Glutamatergic neuron (in vitro differentiated cells): ENCODE measurements at places on chromosomes 6 and 20.

GRCh38 chr6:130167655-130168054 is 55.1 kb downstream of the SAMD3 start:
- H3K27me3 ChIP-seq = peaks cover 1% of the 10 kb centered on the region
- H3K27ac ChIP-seq = no peak overlapping the region
- H3K4me1 ChIP-seq = no peaks in the 10 kb centered on the region
- no peak overlapping the region for H3K4me3 ChIP-seq

DNA sequence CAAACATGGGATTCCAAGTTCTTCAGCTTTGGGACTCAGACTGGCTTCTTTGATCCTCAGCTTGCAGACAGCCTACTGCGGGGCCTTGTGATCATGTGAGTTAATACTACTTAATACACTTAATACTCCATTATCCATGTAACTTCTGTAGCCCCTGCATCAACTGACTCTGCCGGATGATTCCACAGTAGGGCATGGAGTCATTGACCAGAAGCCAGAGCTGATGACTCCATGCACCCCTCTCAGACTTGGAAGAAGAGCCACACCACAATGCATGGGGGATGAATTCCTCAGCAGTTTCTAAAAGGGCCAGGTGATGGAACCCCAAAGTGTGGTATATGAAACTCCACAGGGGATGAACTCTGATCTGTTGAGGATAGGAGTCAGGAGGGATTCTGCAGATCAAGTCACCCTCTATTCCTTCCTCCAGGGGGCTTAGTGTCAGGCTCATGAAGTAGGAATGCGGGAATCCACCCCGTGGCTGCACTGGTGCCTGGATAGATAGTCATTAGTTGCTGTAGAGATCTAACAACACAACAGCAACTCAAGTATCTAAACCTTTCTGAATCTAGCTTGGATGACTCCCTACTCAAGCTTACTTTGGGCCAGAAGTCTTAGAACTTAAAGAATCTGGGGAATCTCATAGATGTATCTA is 70.2 kb downstream of the GPR6 start:
- H3K4me1 ChIP-seq = no peaks in the 10 kb centered on the region
- peaks cover 3% of the 10 kb centered on the region for H3K27me3 ChIP-seq
- H3K27ac ChIP-seq = no peak overlapping the region
- H3K4me3 ChIP-seq = no peak overlapping the region
- no peaks in the 10 kb centered on the region for H3K36me3 ChIP-seq

GRCh38 chr20:32539817-32540675 is 45.1 kb downstream of the NOL4L start:
- peaks cover 5% of the 10 kb centered on the region for H3K36me3 ChIP-seq
- peak overlapping the region; percentile 88 for H3K27ac ChIP-seq
- DNase-seq = peak; percentile 22
- H3K4me3 ChIP-seq = peak overlapping the region; percentile 2
- H3K4me1 ChIP-seq = peaks cover 49% of the 10 kb centered on the region
- peaks cover 35% of the 10 kb centered on the region for H3K27me3 ChIP-seq

- H3K4me3 ChIP-seq = no peak overlapping the region
- no peak for DNase-seq
- no peaks in the 10 kb centered on the region for H3K4me1 ChIP-seq
- peaks cover 33% of the 10 kb centered on the region for H3K36me3 ChIP-seq
- H3K27ac ChIP-seq = no peak overlapping the region
- peaks cover 4% of the 10 kb centered on the region for H3K27me3 ChIP-seq
Observed at GRCh38 chr6:125112934-125113333, 40.6 kb upstream of the TPD52L1 start.

DNA sequence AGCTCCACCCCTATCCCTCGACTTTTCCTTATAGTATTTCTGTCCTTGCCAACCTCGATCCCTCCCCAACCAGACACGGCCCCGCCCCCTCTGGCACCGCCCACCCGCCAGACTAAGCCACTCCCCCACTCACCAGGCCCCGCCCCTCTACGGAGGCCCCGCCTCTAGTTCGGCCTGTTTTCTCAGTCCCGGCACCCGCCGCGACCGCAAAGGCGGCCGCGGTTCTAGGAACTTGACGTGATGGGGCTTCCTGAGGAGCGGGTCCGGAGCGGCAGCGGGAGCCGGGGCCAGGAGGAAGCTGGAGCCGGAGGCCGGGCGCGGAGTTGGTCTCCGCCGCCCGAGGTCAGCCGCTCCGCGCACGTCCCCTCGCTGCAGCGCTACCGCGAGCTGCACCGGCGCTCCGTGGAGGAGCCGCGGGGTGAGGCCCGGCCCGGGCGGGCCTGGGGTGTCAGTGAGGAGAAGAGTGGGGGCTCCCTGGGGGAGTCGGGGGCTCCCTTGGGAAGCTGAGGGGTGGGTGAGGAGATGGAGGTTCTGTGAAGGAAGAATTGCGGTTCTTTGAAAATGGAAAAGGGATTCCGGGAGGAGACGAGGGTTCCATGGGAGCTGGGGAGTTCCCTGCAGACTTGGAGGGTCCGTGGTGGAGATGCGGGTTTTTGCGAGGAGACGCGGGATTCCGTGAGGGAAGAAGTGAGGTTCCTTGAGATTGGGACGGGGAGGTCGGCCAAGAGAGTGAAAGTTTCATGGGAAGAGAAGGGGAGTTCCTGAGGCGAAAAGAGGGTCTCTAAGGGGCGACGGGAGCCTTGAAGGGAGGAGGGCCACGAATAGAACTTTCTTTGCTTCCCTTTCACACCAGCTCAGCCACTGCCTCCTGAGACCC is at the start of gene ACSS2:
TSS of gene ACSS2 (plus strand) at position 207 of the 877 bp plus-strand sequence. CDS start at position 241, 34 bp downstream.
- no peaks in the 10 kb centered on the region for H3K36me3 ChIP-seq
- peak within 1 kb of the TSS; percentile 71 for H3K27ac ChIP-seq

DNA sequence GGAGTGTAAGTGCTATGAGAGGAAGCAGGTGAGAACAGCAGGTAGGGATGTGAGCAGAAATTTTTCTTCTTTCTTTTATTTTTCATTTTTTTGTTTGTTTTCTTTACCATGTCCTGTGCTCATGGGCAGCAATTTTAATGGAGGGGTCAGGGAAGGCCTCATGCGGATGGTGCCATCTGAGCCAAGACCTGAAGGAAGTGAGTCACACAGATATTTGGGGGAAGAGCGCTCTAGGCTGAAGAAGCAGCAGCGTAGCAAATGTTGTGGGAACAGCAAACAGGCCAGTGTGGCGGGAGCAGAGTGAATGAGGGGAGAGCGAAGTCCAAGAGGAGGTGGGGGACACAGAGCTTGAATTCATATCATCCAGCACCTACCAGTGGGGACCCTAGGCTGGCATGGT is 12.7 kb downstream of the SPDEF start:
- peaks cover 19% of the 10 kb centered on the region for H3K4me1 ChIP-seq
- no peak overlapping the region for H3K4me3 ChIP-seq
- H3K27me3 ChIP-seq = peaks cover 10% of the 10 kb centered on the region
- no peak overlapping the region for H3K27ac ChIP-seq
- DNase-seq = no peak
- no peaks in the 10 kb centered on the region for H3K36me3 ChIP-seq

- no peak for DNase-seq
- H3K4me1 ChIP-seq = peaks cover 3% of the 10 kb centered on the region
- no peak overlapping the region for H3K4me3 ChIP-seq
Observed at GRCh38 chr6:70518723-70519122, 48.0 kb upstream of the SDHAF4 start.

DNA sequence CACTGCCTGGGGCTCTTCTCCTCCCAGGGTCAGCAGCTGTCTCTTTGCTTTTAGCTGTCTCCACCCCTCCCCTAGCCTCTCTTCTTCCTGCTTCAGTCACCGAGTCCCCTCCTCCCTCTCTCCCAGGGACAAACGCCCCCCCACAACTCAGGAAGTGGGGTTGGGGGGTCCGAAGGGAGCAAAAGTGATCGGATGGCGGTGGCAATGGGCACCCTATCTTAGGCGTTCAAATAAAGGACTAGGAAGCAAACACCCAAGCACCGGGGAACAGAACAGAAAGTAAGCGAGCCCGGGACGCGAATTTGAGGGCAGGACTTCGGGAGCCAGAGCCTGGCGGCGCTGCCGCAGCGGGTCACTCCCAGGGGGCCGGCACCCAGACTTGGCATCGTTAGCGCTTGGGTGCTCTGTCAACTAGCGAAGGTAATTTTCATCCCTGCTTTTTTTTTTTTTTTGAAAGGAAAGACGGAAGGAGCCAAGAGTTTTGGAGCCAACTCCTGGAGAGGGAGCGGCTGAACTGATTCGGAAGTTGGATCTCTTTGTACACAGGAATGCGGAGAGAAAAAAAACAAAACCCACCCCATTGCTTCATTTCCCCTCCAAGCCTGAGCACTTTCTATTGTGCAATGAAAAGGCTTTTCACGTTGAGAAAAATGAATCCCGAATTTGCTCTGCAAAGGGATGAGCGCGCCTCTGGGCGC is 815 bp upstream of the ITPR3 start:
- no peaks in the 10 kb centered on the region for H3K36me3 ChIP-seq
- DNase-seq = no peak
- no peak overlapping the region for H3K27ac ChIP-seq
- H3K4me3 ChIP-seq = peak overlapping the region; percentile 80

DNA sequence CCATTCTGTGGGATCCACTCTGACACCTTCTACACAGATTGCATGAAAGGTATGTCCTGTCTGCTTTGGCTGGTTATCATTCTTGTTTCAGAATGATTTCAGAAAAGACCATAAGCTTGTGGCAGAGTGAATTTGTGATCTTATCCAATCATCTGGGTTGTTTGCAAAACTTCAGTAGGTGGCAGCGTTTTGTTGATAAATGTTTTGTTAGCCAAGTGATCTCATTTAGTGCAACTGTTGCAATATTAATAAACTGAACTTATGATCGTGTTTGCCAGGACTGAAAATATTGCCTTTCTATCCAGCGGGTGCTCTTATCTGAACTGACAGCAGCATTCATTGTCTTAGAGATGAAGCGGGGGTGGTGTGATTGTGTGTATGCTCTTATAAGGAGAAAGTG is 613.2 kb upstream of the NOX3 start:
- peaks cover 4% of the 10 kb centered on the region for H3K4me1 ChIP-seq
- no peak overlapping the region for H3K4me3 ChIP-seq
- H3K36me3 ChIP-seq = no peaks in the 10 kb centered on the region
- H3K27ac ChIP-seq = no peak overlapping the region
- H3K27me3 ChIP-seq = no peaks in the 10 kb centered on the region

DNA sequence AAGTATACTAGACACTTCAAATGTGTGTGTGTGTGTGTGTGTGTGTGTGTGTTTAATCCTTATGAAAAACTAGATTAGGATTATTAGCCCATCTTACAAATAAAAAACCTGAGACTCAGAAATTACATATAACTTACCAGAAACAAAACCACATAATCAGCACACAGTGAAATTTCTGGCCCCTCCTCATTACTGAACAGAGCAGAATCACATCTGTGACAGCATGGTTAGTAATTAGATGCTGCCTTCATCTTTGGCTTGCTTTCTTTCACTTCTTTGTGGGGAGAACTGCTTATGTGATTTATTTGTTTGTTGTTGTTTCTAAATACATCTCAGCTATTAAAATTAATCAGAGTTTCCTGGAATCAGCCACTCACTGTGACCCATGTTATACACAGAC is 267.1 kb downstream of the TENT5A start:
- no peak overlapping the region for H3K4me3 ChIP-seq
- H3K27ac ChIP-seq = no peak overlapping the region
- no peaks in the 10 kb centered on the region for H3K4me1 ChIP-seq
- no peak for DNase-seq
- no peaks in the 10 kb centered on the region for H3K27me3 ChIP-seq

DNA sequence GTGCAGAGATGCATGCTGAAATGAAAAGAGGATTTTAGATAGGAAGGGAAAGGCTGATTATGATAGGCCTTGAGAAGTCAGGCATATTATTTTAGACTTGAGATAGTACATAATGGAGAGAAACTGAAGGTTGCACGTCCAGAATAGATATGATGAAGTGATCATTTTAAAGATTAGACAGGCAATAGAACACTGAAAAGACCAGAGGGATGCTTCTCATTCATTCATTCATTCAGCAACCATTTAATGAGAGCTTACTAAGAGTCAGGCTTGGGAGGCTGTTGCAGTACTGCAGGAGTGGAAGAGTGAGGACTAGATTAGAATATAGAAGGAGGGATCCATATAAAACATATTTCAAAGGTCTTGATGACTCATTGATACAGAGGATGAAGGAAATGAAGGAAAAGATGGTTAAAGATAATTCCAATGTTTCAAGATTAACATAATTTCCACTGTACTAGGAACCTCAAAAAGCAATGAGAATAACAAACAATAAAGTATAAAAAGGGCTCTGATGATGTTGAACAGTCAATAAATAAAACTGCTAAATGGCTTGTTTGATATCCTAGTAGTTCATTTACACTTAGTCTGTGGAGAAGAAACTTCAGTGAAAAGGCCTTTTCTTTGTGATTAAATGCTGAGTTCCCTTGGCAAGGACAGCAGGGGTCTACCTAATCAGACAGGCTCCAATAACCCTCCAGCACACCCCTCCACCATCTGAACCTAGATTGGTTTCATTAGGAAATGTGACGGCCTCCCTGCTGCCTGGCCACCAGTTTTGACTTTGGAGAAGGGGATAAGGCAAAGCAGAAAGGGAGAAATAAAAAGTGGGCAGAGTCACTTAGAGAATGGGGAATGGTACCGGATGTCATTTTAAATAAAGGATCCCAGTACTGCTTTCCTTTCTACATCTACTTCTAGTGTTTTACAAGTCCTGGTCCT is 5.3 kb upstream of the FBXO9 start:
- H3K27me3 ChIP-seq = no peaks in the 10 kb centered on the region
- H3K4me1 ChIP-seq = peaks cover 17% of the 10 kb centered on the region
- H3K27ac ChIP-seq = peak overlapping the region; percentile 96
- H3K36me3 ChIP-seq = no peaks in the 10 kb centered on the region
- H3K4me3 ChIP-seq = peak overlapping the region; percentile 90
- DNase-seq = no peak

DNA sequence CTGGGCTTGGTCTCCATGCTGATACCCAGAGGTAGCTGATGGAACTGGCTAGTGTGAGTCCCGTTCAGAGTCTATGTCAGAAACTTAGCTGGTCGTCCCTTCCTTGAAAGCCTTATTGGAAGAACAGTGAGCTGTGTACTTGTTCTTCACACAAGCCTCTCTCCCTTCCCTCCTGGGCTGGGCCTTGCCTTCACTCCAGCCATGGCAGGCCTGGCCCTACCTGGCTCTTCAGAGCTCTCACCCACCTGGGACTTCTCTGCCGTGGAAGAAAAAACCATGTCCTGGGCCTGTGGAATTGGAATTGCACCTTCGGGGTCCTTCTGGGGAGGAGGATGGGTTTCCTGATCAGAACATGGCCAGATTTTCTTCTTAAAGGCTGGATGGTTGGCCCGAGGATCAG is 20.3 kb upstream of the ZNF831 start:
- peaks cover 17% of the 10 kb centered on the region for H3K36me3 ChIP-seq
- no peak overlapping the region for H3K27ac ChIP-seq
- H3K4me1 ChIP-seq = peaks cover 7% of the 10 kb centered on the region
- H3K4me3 ChIP-seq = no peak overlapping the region
- H3K27me3 ChIP-seq = peaks cover 8% of the 10 kb centered on the region

- no peak for DNase-seq
- no peaks in the 10 kb centered on the region for H3K4me1 ChIP-seq
- H3K27ac ChIP-seq = no peak overlapping the region
Observed at GRCh38 chr6:61134028-61134427, 1152.0 kb downstream of the KHDRBS2 start.

DNA sequence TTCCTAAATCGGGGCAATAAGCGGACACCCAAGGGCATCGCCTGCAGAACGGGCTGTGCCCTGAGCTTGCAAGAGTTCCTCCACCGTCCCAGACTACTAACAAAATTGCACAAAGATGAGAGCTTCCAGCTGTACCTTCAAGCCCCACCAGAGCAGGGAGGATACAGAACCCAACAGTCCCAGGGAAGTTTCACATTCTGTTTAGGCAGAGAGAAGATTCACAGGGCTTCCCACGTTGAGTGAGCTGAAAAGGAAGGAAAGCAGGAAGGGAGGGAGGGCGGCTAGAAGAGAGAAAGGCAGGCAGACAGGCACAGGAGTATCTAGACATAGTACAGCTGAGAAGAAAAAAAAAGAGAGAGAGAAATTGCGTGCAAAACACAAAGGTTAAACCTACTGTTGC is 112.6 kb upstream of the AFDN start:
- no peak overlapping the region for H3K4me3 ChIP-seq
- peaks cover 2% of the 10 kb centered on the region for H3K27me3 ChIP-seq
- H3K4me1 ChIP-seq = peaks cover 18% of the 10 kb centered on the region
